Osteocyte (in vitro differentiated cells): ENCODE measurements at places on chromosomes 2 and 18. TPM values are rescaled to one million over a fixed set of nuclear protein-coding genes. Genes with fewer than 3 reads are reported as not detected.

- no peak for DNase-seq
Observed at GRCh38 chr2:36013064-36013463, 342.5 kb upstream of the CRIM1 start.

DNA sequence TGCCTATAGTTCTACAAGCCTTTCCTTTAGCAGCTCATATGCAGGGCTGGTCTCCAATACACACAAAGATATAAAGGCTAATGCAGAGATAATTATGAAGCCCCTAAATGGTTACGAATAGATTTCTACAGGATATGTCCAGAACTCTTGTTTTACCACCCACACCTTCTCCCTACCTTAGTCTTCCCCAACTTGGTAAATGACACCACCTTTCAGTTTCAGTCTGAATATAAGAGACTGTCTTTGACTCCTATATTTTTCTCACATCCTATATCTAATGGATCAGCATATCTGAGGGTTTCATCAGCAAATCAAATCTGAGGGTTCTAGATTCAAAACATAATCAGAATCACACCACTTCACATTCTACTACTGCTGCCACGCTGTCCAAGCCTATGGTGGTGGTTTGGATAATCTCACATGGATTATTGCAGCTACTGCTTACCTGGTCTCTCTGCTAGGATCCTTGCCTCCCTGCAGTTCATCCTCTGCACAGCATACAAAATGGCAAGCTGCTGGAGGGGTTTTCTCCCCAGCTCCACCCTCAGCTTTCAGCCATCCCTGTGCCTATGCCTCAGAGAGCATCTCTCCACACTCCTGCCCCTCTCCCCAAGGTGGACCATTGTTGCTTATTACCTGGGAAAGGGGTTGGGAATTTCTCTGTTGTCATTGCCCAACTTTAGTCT is 178.0 kb upstream of the SPOPL start:
- no peak for DNase-seq

Gene CERKL
- not detected in 2 replicates for total RNA-seq

DNA sequence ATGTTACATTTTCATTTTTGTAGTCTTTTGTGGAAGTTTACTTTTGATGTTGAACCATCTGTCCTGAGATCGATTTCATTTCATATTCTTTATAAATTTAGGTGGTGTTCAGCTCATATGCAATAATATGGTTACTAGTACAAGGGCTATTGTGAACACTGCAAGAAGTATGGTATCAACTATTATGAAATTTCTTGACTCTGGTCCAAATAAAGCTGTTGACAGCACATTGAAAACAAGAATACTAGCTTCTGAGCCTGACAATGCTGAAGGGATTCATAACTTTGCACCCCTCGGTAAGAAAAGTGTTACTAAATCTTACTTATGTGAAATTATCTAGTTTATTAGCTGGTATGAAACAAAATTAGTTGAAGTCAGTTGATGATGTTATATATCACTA is 124.9 kb upstream of the TTC27 start:
- no peak for DNase-seq

DNA sequence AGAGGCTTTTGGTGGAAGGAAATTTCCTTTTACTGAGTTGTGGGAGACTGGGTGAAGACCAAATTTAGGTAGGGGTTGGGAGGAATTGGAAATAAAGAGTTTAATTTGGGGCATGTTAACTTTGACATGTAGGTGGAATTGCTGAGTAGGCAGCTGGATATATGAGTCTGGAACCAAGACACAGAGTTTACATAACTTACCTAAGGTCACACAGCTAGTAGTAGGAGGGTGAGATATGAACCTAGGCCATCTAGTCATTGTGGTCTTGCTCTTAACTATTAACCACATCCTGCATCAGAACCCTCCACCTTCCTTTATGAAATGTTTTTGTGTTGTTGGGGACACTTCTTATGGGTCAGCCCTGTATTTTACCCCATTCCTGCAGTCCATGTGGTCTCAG is 113.1 kb downstream of the ICOS start:
- DNase-seq: no peak

GRCh38 chr2:5932556-5933469 is 240.6 kb downstream of the SOX11 start:
- no peak for DNase-seq

GRCh38 chr2:200159829-200160781 is 146.4 kb upstream of the SPATS2L start:
- DNase-seq: no peak

GRCh38 chr2:219701847-219702634 is 74.6 kb downstream of the SLC4A3 start:
- no peak for DNase-seq

Gene REG1B
- total RNA-seq: not detected in 2 replicates

DNA sequence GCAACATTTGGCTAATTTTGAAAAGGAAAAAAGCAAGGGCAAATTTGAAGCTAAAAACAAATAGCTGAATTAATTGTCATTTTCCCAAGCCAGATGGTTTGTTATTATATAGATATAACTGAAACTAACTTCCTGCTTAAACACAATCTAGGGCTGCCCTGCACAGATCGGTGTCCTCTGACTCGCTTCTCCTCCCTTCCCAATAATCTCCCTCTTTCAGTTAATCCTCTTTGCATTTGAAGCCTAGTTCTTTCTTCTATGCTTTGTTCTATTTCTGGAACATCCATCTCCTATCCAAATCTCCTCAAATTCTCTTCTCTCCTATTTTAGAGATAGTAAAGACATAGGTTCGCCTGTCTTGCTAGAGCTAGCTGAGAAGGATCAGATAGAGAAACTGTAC is 328.1 kb downstream of the SLC8A1 start:
- no peak for DNase-seq

DNA sequence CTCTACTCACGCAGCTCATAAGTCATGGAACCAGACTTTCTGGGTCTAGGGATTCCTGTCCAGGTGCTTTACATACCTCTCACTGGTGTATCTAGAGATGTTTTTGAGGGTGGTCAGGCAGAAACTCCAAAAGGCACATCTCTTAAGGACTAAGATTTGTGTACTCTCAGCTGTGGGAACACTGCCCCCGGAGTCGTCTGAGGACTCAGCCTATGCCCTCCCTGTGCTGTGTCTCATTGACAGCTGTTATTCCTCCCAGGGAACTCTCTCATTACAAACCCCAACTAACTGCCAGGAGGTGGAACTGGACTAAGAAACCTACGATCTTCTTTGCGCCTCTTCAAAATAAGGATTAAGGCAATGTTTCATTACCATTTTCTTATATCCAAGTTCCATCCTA is 293.9 kb upstream of the DLGAP1 start:
- DNase-seq: no peak
